Caudate nucleus (tissue), 63 donors: ENCODE measurements at places on chromosomes 3 and 15.

DNA sequence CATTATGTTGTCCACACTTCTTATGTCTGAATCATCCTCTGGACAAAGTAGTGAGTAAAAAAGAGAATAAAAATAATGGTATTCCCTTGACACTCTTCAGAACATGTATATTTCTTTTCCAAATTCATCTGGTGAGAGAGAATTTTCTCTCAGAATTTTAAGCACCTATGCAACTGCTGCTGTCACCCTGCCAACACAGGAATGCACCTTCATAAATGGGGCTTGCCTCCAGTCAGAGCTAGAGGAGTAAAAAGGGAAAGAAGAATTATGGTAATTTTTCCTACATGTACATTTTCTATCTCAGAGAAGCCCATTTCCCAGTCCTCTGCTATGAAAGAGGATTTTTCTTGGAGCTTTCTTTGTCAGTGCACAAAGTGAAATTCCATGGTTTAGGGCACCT lies 92.2 kb upstream of the ALCAM start:
- no peak for DNase-seq

- no peak for DNase-seq
These were observed 345.9 kb downstream of the PTPRG start for GRCh38 chr3:61907210-61907795.

GRCh38 chr3:42520906-42521305 lies 18.5 kb downstream of the VIPR1 start:
- DNase-seq: no peak

DNA sequence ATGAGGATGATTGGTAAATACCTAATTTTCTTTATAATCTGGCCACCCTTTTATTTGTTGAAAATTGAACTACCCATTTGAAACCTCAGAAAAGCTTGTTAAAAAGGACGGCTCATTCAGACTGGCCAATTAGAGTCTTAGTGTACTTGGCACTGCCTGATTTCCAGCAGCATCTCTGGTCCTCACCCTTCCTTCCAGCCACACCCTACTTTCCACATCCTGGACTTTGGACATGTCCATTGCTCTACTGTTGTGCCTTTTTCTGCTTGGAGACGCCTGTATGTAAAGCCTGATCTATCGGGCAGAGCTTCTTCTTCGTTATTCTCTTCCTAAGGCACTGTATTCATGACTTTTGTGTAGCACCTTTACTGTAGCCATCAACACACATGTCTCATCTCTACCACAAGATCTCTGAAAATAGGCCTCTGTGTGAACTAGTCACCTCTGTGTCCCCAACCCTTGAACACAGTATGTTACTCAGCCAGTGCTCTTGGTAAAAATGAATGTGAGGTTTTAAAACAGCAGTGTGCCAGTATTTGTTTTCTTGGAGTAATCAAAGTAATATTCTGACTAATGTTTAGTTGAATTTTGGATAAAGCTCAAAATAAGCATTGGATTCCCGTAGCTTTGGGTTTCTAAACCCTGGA lies 6.8 kb downstream of the RBM5 start:
- DNase-seq: no peak

GRCh38 chr3:158140396-158140795 lies 30.5 kb downstream of the RSRC1 start:
- no peak for DNase-seq
